Stromal cell of bone marrow (primary cell): ENCODE measurements at places on chromosomes 1 and 21.

- no peak for DNase-seq
Measured at GRCh38 chr1:72568113-72568512, 285.8 kb upstream of the NEGR1 start.

DNA sequence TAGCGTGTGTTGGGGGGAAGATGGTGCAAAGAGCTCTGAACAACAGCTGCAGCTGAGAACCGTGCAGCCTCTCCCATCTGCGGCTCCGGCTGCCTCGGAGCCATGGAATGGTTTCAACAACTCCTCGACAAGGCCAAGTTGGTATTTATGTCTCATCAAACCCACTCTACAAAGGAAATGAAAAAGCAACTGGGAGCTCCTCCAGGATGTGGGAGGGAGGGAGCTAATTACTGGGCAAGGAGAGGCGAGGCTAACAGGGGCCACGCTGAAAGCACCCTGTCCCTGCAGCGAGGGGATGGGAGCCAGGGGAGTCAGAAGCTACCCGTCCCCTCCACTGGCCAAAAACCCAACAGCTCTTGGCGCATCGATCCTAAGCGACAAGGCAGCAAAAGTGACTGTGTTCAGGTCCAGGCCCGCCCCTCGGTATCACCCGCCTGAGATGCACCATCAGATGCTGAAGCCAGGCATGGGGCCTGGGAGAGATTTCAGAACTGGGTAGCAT is 63.1 kb downstream of the ACOT7 start:
- DNase-seq, result peak; percentile 65

- no peak for DNase-seq
Measured at GRCh38 chr1:97163591-97164275, 442.1 kb downstream of the PTBP2 start.

DNA sequence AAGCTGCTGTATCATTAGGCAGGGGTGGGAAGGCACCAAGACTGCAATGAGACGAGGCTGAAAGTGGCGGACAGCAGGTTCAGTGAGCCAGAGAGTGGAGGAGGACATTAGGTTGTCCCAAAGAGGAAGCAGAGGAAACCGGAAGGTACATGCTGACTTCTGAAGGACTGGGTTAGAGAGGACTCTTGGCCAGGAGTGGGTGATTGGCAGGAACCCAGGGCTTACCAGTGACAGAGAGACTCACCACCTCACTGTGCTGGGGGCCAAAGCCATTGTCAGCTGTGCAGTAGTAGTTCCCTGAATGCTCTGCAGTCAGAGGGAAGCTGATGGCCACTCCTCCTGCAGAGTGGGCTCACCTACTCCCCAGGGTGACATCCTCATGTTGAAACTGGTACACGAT is 41.9 kb upstream of the FCRL4 start:
- no peak for DNase-seq

DNA sequence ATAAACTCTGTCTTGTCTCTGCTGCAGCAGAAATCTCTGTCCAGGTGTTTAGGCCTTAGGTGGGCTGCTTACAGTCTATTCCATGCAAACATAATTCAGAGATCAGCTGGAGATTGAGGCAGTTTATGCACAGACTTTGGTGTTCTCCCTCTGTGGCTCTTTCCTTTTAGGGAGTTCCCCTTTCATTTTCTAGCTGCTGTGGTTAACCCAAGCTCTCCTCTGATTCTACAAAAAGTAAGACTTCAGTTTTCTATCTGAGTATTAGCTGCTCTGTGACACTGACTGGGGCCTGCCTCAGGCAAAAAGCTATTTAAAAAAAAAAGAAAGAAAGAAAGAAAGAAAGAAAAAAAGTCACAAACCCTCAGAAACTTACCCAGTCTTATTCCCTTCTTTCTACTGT is 211.1 kb downstream of the CAMTA1 start:
- DNase-seq, result no peak

DNA sequence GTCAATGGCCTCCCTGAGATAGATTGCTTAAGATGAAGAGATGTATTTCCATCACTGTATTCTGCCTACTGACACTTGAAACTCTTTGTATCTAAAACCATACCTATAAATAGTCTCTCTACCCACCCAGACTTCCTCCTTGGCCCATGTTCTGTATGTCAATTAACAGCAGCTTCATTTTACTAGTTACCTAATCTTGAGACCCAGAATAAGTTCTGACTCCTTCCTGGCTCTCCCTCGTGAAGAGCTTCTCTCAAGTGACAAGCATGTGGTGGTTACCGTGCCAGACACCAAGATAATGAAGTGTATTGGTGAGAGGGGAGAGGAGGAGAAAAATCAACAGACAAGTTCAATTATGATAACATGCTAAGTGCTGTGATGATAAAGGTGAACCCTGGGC is 128.8 kb upstream of the RAVER2 start:
- DNase-seq, result no peak

GRCh38 chr1:37073854-37074379 is 39.6 kb upstream of the GRIK3 start:
- DNase-seq, result no peak

DNA sequence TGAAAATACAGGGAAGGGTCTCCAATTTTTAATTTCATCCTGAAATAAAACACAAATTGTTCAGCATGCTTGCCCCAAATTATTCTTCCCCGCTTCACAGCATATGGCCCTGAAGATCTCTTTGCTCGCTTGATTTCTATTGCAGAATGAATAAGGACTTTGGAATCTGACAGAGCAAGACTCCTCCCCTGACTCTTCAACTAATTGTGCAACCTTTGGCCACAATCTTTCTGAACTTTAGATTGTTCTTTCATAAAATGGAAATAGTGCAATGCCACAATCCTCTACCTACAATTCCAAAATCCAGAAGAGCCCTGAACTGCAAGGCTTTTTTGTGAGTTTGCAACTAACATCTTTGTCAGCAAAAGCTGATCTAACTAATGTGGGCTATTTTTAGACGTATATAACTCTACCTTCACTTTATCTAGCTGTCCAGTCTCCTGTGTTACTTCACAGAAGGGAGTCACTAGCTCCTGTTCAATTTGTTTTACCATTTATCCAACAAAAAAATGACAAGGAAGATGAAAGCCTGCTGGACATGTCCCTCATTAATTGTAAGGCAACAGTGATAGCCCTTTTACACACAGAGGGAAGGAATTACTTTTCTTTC is 13.4 kb downstream of the RNASEL start:
- peak; percentile 31 for DNase-seq

GRCh38 chr1:98256700-98257099 is 335.9 kb upstream of the DPYD start:
- no peak for DNase-seq

DNA sequence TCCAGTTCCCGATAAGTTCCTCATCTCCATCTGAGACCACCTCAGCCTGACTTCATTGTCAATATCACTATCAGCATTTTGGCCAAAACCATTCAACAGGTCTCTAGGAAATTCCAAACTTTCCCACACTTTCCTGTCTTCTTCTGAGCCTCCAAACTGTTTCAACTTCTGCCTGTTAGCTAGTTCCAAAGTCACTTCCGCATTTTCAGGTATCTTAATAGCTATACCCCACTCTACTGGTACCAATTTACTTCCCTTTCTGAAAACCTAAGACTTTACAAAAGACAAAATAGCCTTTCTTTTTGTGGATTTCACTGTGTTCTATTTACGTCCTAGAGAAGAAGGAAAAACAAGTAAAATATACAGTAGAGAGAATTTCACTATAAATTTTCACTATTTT is 147.0 kb upstream of the FMN2 start:
- no peak for DNase-seq

DNA sequence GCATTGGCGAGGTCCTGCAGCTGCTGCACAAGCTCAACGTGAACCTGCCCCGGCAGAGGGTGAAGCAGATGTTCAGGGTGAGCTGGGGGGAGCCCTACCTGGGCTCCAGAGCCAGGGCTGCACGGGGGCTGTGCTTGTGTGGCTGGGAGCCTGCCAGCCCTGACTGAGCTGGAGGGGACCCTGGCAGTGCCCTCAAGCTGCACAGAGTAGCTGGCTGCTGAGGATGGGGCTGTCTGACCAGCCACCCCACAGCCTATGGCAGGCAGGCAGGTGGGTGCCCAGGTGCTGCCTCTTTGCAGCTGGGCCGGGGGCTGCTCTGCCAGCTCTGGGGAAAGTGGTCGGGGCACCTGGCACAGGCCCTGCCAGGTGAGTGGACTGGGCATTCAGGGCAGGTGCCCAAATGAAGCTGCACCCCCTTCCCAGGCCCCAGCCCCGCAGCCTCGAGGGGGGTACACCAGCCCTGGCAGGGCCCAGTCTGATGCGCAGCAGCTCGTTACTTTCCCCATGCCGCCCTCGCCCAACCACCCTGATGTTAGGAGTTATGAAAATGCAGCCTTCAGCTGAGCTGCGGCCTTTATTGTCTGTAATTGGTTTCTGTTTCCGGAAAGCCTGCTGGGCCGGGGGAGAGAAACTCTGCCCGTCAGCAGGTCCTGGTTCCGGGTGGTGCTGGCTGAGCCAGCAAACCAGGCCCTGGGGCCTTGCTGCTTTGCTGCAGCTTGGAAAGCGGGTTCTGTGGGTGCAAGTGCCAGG is 4.3 kb downstream of the PLCH2 start:
- DNase-seq, result no peak

- DNase-seq, result no peak
Measured at GRCh38 chr1:178962853-178963711, 62.6 kb upstream of the FAM20B start.

DNA sequence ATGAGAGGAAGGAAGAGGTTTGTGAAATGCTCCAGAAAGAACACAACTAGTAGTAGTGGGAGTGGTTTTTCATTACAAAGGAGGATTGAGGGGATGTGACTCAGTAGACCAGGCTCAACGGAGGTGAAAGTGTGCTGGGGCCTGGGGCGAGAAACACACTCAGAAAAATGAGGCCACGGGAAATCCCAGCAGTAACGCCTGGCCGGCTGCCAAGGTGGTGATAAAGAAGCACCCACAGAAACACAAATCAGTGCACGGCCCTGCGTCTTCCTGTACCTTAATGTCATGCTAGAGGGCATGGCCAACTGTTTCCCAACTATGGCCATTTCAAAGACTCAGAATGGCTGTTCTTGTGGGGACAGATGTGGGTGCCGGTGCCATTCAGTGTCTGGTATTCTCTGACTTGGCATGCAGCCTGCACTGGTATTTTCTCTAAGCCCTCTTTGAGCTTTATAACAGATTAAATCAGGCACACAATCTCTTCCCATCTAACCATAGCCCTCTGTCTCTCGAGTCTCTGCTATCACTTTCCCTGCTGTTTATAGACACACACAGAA is 38.2 kb downstream of the URB2 start:
- DNase-seq, result no peak

DNA sequence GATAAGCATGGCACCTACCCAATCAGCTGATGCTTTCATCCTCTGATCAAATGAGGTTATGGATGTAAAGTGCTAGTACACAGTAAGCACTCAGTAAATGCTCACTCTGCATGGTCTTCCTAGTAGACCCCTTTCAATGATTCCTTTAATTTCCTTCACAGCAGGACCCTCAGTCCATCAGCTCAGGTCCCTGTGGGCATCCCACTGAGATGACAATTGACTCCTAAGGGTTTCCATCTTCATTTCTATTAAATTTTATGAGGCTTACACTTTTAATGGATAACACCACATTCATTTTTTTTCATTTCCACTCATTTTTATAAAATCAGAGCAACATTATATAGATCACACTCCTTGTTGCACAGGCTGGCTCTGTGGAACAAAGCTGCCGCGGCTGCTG is 12.8 kb downstream of the RHOU start:
- DNase-seq, result no peak

GRCh38 chr1:156903328-156904091 is 10.0 kb downstream of the PEAR1 start:
- DNase-seq, result no peak

DNA sequence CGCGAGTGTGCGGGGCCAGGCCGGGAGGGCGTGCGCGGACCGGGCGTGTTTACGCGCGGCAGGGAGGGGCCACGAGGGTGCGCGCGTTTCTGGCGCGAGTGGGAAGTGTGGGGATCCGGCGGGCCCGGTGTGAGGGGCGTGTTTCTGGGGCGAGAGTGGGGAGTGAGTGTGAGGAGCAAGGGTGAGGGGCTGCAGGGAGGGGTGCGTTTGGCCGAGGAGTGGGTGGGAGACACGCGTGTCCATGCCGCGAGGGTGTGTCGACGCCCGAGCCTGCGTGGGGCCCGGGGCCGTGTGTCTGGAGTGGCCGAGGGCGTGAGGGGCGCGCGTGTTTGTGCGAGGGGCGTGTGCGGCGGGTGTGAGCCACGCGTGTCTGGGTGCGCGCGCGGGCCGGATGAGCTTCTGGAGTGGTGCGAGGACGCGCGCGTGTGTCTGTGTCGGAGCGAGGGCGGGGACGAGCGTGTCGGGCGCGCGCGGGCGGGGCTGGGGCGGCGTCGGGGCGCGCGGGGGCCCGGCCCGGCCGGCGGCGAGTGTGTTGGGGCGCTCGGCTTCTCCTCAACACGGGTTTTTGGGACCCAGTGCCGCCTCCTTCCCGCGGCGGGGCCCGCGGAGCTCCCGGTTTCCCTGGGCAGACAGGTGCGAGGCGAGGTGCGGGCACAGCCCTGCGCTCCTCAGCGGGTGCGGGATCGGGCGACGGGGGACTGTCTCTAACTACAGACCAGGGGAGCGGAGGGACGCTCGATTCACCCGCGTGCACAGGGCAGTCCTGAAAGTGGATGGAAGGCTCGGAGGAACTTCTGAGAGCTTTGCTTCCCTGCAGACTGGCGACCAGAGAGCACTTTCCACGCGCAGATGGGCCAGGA is 65.8 kb upstream of the VAMP3 start:
- DNase-seq, result no peak

GRCh38 chr21:14382486-14382834 is 486 bp downstream of the HSPA13 start:
- DNase-seq, result no peak

DNA sequence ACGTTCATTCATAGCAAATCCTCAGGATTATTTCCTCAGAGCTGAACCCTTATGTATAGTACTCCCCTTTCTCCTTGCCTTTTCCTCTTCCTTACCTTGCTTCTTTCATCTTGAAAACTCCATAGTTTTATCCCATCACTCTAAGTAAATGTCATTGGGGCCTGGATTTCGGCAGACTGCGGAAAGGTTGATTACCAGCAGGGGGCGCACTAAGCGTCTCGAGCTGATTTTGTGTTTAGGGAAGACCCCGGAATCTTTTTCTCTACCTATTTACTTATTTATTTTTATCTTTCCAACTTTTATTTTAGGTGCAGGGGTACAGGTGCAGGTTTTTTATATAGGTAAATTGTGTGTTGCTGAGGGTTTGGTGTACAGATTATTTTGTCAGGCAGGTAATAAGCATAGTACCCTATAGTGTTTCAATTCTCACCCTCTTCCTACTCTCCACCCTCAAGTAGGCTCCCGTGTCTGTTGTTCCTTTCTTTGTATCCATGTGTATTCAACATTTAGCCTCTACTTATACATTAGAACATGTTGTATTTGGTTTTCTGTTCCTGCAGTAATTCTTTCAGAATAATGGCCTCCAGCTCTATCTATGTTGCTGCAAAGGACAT is 11.4 kb upstream of the MTARC1 start:
- no peak for DNase-seq
